ENCODE measurements at places on chromosomes 6 and 20.

DNA sequence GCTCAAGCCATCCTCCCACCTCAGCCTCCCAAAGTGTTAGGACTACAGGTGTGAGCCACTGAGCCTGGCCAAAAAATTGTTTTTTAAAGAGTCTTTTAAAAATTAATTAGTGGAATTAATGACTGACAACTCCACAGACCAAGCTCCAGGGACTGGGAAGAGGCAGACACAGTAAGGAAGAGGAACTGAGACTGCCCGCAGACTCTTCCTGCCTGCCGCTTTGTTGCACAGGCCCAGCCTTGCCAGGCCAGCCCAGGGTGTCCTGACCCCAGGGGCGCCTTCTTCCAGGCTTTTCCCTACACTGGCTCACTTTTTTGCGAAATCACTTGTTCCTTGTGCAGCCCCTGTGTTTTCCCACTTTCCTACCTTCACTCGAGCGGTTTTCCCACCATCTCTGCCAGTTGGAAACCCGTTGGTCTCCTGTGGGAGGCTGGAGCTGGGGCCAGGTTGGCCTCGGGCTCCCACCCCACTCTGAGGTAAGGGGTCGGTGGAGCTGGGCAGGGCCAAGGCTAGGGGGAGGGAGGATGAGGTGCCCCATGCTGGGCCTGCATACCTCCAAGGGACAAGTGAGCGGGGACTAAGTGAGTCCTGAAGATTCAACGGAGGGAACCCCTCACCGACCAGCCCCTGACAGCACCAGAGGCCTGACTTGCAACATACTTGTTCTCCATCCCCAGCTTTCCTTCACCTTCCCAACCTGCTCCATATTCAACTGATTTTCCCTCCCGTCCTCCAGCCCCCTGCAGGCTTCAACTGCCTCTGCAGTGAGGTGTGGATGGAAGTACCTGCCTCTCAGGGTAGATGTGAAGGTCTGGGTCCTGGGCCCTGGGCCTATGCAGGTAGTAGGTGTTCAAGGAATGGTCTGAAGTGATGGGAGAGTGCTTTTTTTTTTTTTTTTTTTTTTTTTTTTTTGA lies 23.5 kb upstream of the SMIM29 start:
- no peak for DNase-seq

GRCh38 chr20:63254606-63255384 lies 532 bp upstream of the NKAIN4 start:
- DNase-seq: no peak

- no peak for DNase-seq
Observed at GRCh38 chr6:169968541-169969270, 217.3 kb downstream of the ERMARD start.

- no peak for DNase-seq
Observed at GRCh38 chr20:37822141-37822601, 80.8 kb upstream of the VSTM2L start.

GRCh38 chr20:15289337-15289736 lies 951.9 kb upstream of the FLRT3 start:
- no peak for DNase-seq

GRCh38 chr6:159887146-159887545 lies 3.6 kb upstream of the MAS1 start:
- DNase-seq: no peak

GRCh38 chr20:1664911-1665310 lies 7.3 kb upstream of the SIRPG start:
- peak; percentile 39 for DNase-seq

GRCh38 chr20:48636301-48636700 lies 191.5 kb downstream of the PREX1 start:
- DNase-seq: no peak

- DNase-seq: no peak
Observed at GRCh38 chr20:2276015-2276414, 19.8 kb upstream of the TGM3 start.

GRCh38 chr6:119350952-119351372 lies 1.4 kb upstream of the MAN1A1 start:
- no peak for DNase-seq

GRCh38 chr20:50625986-50626677 lies 65.2 kb downstream of the RIPOR3 start:
- DNase-seq: no peak

GRCh38 chr6:170008294-170008785 lies 256.9 kb downstream of the ERMARD start:
- no peak for DNase-seq

GRCh38 chr6:101302593-101302992 lies 90.9 kb upstream of the GRIK2 start:
- no peak for DNase-seq

GRCh38 chr6:41488433-41489119 lies 57.6 kb upstream of the FOXP4 start:
- DNase-seq: no peak

- DNase-seq: no peak
Observed at GRCh38 chr6:22290045-22290444, 6.8 kb downstream of the PRL start.

GRCh38 chr6:15351631-15352030 lies 105.8 kb downstream of the JARID2 start:
- DNase-seq: no peak

- no peak for DNase-seq
Observed at GRCh38 chr6:79440598-79440997, 96.6 kb downstream of the LCA5 start.

- no peak for DNase-seq
Observed at GRCh38 chr6:111477481-111477938, 5.5 kb downstream of the REV3L start.

DNA sequence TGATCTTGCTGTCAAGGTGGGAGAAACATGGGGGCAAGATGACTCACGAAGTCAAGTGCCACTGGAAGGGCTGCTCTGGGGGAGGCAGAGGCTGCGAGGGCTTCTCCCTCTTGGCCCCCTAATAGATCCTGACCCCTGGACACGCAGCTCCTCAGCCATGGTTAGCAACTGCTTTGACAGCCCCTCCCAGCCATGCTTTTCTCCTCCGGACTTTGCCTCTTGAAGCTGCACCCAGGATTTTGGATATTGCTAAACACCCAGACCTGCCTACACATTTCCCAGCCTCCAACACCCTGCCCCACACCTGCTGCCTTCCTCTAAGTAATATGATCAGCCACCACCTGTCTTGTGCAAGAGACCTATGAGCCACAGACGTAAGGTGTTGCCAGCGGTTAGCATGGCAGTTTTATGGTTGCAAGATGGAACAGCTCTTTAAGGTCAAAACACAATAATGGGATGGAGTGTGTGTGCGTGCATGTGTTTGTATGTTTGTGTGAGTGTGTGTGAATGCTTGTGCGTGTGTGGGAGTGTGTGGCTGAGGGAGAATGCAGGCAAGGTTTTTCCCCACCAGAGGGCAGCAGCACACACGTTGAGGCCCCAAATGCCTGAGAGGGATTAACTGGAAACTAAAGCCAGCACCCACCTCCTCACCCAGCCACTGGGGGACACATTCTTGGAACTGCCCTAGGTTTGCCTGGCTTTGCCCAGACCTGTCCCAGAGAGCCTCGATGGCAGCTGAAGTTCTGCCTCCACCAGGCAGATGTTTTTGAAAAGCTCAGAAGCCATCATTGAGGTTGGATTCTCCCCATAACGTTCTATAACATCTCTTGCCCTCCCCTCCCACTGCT lies 2.5 kb downstream of the IP6K3 start:
- DNase-seq: peak; percentile 68

DNA sequence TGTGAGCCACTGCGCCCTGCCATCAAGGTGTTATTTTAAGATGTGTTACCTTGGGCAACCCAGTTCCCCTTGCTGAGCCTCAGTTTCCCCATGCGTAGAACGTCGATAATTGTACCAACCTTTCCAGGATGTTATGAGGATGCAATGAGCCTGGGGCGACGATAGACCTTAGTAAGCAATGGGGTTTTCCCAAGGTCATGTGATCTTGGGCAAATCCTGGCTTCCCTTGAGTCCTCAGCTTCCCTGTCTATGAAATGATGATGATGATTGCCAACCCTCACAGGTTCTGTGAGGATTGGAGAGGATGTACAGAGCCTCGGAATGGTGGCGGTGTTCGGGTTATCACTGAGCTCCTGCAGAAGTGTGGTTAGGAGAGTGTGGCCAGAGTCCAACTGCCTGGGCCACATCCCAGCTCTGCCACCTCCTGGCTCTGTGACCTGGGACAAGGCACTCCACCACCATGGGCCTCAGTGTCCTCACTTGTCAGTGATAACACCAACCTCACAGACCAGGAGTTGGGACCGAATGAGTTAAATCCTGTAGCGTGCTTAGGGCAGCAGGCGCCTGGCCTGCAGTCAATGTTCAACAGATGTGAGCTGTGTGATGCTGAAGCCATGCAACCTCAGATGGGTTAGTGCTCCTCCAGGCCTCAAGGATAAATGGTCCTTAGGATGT lies 23.4 kb downstream of the SIRPA start:
- no peak for DNase-seq

DNA sequence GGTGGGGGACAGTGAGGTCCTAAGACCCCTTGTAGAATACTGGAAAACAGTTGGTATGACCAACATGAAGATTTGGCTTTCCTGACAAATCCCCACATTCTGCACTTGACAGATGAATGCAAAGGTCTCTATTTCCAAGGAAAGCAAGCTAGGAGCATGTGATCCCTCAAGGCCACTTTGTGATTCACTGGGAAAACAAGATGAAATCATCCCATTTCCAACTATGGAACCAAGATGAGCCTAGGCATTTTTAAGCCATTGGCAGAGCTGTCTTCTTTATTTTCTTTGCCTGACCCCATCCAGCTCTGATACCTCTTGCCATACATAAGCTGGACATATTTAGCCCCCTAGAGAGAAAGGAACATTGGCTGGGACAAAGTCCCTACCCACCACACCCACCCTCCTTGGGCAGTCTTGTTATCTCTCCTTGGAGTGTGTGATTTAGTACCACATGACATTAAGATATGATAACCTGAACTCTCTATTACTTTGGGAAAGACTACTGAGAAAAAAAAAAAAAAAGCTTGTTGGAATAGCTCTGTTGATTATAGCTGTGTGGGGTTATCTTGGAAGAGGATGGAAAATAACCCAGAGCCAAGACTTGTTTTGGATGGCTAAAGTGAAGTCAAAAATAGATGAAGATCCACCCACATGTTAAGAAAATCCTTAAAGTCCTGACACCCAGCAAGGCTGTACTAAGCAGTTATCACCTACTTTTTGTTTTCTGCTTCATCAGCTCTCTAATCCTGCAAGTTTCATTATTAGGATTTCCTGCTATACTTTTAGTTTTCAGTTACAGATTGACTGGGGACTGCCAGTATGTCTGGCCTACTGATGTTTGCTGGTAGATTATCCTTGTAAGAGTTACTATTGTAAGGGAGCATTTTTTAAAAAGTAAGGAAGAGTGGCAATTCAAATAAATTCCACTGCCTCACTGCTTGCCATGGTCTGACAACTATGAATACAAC lies 90.1 kb upstream of the PREP start:
- DNase-seq: no peak

GRCh38 chr20:38258545-38259215 lies 1.9 kb downstream of the KIAA1755 start:
- DNase-seq: no peak

- DNase-seq: no peak
Observed at GRCh38 chr6:90547991-90548390, 38.9 kb downstream of the MAP3K7 start.

GRCh38 chr6:126625019-126625418 lies 285.1 kb downstream of the CENPW start:
- DNase-seq: no peak

- DNase-seq: no peak
Observed at GRCh38 chr20:60904730-60905129, 347.3 kb upstream of the CDH4 start.

- no peak for DNase-seq
Observed at GRCh38 chr6:165090242-165090641, 219.2 kb downstream of the C6orf118 start.

DNA sequence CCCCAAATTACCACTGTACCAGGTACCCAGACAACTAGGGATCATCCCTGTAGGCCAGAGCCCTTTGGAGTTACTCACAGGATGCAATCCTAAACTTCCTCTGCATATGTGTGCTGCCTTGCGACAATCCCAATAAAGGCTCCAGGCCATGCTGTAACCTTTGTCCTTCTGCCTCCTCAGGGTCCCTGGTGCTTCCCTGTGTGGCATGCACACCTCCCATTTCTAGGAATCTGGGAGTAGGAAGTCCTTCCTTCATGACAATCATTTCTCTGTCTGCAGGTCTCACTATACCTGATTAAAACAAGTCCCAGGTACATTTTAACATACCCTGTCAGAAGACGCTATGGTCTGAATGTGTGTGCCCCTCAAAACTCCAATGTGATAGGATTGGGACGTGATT lies 37.0 kb upstream of the MCUR1 start:
- DNase-seq: no peak

DNA sequence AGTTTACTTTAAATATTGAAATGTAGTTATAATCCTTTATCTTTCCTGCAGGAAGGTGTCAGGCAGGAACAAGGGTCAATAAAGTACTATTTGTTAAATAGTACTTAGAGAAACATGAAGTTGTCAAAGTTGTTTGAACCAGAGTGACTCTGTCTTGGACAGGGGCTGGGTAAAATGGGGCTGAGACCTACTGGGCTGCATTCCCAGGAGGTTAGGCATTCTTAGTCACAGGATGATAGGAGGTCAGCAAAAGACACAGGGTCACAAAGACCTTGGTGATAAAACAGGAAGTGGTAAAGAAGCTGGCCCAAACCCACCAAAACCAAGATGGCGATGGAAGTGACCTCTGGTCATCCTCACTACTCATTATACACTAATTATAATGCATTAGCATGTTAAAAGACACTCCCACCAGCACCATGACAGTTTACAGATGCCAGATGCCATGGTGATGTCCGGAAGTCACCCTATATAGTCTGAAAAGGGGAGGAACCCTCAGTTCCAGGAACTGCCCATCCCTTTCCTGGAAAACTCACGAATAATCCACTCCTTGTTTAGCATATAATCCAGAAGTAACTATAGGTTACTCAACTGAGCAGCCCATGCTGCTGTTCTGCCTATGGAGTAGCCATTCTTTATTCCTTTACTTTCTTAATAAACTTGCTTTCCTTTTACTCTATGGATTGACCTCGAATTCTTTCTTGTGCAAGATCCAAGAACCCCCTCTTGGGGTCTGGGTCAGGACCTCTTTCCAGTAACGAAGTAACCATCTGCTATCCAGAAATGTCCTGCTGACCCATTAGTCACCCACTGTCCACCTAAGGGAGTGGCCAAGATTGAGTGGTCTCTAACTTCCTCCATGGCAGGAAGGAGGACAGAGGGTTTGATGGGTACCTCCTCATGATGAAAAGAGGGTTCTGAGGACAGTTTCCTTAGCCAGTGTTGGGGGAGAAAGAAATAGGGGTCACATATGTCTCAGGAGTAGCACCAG lies 19.6 kb downstream of the SLC22A2 start:
- DNase-seq: no peak

GRCh38 chr6:168741305-168741704 lies 300.3 kb downstream of the SMOC2 start:
- no peak for DNase-seq

- no peak for DNase-seq
Observed at GRCh38 chr6:77624515-77624914, 28.3 kb upstream of the MEI4 start.

- no peak for DNase-seq
Observed at GRCh38 chr6:116963972-116964371, 86.9 kb downstream of the RFX6 start.

DNA sequence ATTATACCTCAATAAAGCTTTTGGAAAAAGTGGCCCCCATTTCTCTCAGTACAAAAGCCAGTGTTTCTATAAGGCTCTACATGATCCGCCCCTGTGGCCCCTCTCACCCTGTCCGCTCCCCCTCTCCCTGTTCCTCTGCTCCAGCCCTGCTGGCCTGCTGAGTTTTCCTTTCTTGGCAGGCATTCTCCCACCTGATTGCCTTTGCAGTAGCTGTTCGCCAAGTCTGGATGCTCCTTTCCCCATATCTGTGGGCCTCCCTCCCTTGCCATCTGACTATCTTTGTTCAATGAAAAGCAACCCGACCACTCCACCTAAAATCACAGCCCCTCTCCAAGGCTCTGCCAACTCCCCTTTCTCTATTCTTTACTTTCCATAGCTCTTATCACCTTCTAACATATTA lies 33.2 kb downstream of the CDH22 start:
- no peak for DNase-seq

Data from T-helper 9 cell (primary cell).